ENCODE measurements at places on chromosomes 12 and 14.
A peak's percentile ranks its signal among the peaks of the same experiment; 100 is the strongest.

GRCh38 chr14:64812412-64812811 is 67.3 kb downstream of the SPTB start:
- peak; percentile 7 for DNase-seq

GRCh38 chr12:51905471-51906429 is 1.6 kb upstream of the ACVRL1 start:
- DNase-seq, result no peak

GRCh38 chr12:132061197-132061596 is 82.9 kb downstream of the DDX51 start:
- no peak for DNase-seq

DNA sequence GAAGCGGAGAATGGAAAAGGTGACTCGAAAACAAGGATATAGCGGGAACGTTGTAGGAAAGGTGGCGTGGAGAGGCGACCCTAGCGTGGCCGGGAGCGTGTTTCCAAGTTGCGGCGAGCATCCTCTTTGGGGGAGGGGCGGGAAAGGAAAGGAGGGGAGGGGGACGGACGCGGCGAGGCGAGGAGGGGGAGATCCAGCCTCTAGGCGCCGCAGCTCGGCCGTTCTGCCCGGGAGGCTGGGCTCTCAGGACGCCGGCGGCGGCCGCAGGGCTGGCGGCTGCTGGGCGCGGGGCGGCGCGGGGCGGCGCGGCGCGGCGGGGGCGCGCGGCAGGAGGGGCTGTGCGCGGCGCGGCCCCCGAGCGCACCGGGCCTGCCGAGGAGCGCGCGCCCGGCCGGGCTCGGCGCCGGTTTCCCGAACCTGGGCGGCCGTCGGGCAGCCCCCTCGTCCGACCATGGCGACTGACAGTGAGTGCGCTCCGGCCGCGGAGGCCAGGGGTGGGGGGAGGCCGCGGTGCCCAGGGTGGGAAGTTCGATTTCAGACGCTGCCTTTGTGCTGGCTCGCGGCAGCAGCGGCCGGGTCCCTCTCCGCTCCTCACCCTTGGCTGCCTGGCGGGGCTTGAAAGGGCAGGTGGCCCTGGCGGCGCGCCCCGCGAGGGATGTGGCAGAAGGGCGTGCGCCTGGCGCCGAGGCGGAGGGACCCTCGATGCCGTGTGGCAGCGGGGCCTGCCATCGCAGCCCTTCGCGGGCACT is 50.3 kb downstream of the SNAPC1 start:
- DNase-seq, result peak; percentile 11

GRCh38 chr14:50635141-50635540 is 33.0 kb downstream of the SAV1 start:
- DNase-seq, result no peak

DNA sequence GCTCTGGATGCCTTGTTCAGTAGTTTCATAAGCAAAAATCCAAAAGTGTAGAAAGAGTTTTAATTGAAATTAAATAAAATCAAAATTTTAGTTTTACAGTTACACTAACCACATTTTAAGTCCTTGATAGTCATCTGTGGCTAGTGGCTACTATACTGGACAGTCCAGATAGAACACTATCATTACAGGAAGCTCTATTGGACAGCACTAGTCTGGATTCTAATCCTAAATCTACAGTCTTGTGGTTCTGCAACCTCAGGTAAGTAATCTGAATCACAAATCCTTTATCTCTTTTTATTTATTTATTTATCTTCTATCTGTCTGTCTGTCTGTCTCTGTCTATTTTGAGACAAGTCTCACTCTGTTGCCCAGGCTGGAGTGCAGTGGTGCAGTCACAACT is 18.0 kb downstream of the RAP1B start:
- DNase-seq, result no peak

- no peak for DNase-seq
Observed at GRCh38 chr12:6538420-6539313, 4.3 kb downstream of the GAPDH start.

- DNase-seq, result no peak
Observed at GRCh38 chr14:57747036-57747435, 118.9 kb downstream of the SLC35F4 start.

GRCh38 chr14:96238676-96239265 is 17.2 kb upstream of the BDKRB1 start:
- DNase-seq, result no peak

GRCh38 chr12:68416826-68417225 is 84.7 kb upstream of the MDM1 start:
- no peak for DNase-seq

GRCh38 chr12:88450136-88450535 is 130.1 kb downstream of the KITLG start:
- DNase-seq, result no peak

GRCh38 chr12:69676257-69677012 is 22.7 kb downstream of the BEST3 start:
- DNase-seq, result no peak

DNA sequence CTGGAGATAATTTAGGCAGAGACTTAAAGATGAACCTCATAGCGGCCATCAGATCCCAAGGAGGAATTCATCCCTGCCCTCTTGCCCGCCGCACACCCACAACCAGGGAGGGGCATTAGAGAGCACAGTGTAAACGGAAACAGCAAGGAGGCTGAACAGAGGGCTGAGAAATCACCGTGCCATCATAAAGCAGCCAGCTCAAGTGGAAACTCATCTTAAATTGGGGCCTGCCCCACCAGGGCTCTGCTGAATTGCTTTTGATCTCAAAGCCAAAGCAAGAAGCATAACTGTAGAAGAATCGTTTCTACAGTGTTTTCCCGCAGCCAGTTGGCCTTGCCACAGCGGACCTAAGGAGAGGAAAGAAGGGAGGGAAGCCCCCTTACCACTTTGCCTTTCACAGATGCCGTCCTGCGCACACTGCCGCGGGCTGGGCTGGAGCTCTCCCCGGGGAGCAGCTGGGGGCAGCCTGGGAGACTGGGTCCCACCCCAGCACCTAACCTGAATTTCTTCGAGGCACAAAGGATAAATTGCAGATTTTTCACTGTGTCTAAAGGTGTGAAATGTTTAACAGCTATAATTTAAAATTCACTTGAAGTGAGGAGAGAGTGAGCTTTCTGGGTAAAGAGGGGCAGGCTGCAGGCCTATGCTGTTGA is 51.8 kb upstream of the MMP17 start:
- DNase-seq, result no peak

DNA sequence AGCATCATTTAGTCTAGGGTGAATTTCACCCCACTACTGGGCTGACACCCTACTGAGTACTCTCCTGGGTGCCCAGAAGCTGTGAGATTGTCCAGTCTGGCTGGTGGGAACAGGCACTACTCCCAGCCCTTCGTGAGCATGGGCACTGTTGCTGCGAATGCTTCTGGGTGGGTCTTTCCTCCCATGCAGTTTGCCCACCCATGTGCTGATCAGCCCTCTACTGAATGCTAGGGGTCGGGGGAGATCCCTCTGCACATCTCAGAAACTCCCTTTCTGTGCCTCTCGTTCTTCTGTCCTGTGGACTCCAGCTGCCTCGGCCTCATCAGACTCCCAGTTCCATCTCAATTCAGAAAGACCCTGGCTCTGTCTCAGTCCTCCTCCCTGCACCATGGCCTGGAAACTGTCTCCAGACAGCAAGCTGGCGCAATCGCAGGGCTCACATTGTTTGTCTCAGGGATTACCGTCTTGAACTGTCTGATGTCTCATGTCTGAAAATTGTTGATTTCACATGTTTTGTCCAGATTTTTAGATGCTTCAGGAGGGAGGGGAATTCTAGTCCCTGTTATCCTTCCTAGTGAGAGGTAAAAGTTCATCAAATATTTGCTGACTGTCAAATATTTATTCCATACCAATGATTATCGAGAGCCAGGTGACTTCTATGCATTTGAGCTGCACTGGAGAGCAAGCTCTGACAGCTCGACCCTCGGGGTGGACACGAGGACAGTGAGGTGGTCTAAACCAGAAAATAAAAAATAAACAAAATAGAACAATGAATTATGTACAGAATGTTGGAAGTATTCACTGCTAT is 316.6 kb upstream of the RTL1 start:
- DNase-seq, result no peak

DNA sequence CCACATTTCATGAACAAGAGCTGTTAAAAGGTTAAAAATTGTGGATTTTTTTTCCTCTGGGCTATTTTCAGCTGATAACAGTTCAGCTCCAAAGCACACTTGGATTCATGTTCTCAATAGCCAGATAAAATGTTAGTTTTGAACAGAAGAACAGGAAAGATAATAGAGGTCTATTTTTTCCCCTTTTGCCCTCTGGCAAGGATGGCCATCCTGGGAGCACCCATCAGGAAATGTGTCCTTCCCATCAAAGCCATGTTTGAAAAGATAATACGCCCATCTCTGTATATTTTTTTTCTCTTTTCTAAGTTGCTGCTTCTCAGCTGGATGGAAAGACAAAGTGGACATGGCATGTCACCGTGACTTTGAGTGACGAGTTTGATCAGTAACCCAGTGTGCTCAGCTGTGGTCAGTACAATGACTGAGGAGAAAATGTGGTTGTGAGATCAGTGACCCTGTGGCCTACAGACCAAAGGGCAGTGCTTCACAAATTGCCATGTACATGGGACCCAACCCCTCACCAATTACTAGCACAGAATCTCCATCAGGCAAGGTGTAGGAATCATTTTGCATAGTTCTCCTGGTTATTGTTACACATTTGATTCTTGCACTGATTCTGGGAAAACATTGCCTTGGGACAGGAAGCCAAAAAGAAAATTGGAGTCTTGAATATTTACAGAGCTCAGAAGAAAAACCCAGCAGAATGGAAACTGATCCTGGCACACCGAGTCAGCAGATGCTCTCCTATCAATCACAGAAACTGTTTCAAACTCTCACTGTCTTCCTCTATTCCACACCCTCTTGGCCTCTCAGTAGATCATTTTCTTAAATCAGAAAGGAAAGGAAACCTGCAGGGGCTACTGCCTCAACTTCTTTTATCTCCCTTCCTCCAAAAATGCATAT is 64.3 kb downstream of the ANO6 start:
- no peak for DNase-seq

DNA sequence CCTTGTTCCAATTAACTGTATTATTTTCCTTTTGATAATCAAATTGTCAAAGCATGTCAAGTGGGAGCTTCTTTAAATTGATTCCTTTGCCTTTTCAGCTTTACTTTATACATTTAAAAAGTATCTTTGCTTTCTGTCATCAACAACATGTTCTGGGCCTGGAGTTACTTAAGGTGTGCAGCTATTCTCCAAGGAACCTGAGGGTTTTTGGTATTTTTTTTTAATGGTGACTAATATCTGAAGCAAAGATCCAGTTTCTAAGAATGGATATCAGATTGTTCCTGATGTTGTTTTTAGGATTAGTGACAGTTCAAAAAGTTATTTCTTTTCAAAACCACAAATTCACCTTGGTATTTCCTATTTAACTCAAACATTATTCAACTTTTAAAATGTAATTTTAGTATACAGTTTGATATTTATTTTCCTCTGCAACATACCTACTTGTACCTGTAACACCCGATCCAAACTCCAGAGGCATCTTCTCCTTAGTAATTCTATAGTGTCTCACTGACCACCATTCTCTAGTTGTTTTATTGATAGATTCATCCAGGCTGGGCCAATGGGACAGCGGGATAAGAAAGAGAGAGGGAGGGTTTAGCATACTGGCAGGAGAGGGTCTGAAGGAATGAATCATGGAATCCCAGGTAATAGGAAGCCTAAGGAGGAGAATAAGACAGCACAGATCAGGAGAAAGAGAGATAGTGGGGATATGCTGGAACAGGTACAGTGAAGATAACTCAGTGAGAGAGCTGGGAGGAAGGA is 3.1 kb downstream of the CBLN3 start:
- DNase-seq, result no peak

- DNase-seq, result no peak
Observed at GRCh38 chr14:81385886-81386285, 14.2 kb downstream of the STON2 start.

DNA sequence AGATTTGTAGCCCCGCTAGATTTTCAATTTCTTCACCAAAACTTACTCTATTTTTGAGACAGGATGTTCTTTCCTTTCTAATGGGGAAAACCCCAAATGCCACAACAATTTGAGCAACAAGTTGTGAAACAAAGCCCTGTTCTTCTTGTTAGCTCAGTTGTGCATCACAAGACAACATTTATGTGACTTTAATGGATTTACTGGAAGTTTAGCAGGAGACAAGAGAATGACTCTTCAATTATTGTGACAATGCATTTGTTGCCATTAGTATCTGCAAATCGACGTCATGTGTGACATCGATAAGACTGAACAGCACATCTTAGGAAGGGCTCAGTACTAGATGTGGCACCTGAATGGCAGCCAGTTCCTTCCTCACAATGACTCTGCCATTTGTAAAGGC is 1028.9 kb upstream of the TMEM132C start:
- DNase-seq, result no peak

- no peak for DNase-seq
Observed at GRCh38 chr12:114671443-114672411, 12.2 kb downstream of the TBX3 start.

GRCh38 chr14:57686304-57686703 is 179.6 kb downstream of the SLC35F4 start:
- no peak for DNase-seq

DNA sequence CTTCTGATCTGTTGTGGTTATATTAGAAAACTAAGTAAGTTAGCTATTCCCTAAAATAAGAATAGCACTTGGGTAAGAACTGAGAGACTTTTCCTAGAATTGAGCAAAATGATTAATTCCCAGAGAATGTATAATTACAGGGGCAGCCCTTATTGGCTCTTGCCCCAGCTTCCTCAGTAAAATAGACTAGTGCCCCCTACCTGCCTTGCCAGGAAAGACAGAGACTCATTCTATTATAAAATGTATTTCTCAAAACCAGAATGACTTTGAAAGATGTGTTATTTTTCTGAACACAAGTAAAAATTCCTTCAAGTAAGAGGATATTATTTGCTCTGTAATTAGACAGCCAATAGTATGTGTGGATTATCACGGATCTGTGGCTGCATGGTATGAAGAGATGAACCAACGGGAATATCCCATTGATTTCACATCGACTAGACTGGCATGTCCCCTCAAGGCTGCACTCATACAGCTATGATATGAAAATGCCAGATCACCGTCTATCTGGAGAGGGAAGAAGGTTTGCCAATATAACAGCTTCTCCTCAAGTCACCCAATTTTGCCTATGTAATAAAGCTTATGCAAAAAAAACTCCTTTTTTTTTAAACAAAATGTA is 7.4 kb upstream of the GLRX5 start:
- DNase-seq, result peak; percentile 26

Data from CD8-positive, alpha-beta memory T cell (primary cell).